ENCODE measurements at places on chromosomes 6 and 20. TPM values are rescaled to one million over a fixed set of nuclear protein-coding genes. Genes with fewer than 3 reads are reported as not detected.

The HEY2 gene
- total RNA-seq = 0.07 TPM

The MOCS1 gene
- total RNA-seq = 2.3 TPM

The UNC5CL gene
- 0.33 TPM for total RNA-seq

The DDX43 gene
- not detected for total RNA-seq

The PCK1 gene
- total RNA-seq = 0.03 TPM

The FLRT3 gene
- total RNA-seq = 1.6 TPM

The MCCD1 gene
- not detected for total RNA-seq

The HLA-DRA gene
- total RNA-seq = not detected

The GTF3C6 gene
- 81.5 TPM for total RNA-seq

The TP53TG5 gene
- total RNA-seq = not detected

The ZBTB12 gene
- 4.8 TPM for total RNA-seq

The NECAB3 gene
- 13.3 TPM for total RNA-seq

The TPMT gene
- total RNA-seq = 5.9 TPM

The TMEM14A gene
- 40.0 TPM for total RNA-seq

The ACTL10 gene
- total RNA-seq = 0.05 TPM

The NCOA6 gene
- 17.0 TPM for total RNA-seq

The HSF2 gene
- total RNA-seq = 10.6 TPM

The GLP1R gene
- not detected for total RNA-seq

The TSBP1 gene
- not detected for total RNA-seq

The SAPCD1 gene
- total RNA-seq = 3.0 TPM

The RIPOR2 gene
- total RNA-seq = not detected

The TRIM10 gene
- not detected for total RNA-seq

The BTN1A1 gene
- not detected for total RNA-seq

The MROH8 gene
- 1.1 TPM for total RNA-seq

The RBBP8NL gene
- not detected for total RNA-seq

The NDRG3 gene
- 24.1 TPM for total RNA-seq

The LRRN4 gene
- not detected for total RNA-seq

The BHLHE23 gene
- total RNA-seq = not detected

The ZNF831 gene
- not detected for total RNA-seq

The GGTLC1 gene
- total RNA-seq = not detected

Measured in A549 treated with DMSO at 1 μM for 4 hours (cell line).